ENCODE measurements at places on chromosomes 1 and 21.

GRCh38 chr1:151060007-151060656, at the start of gene MLLT11:
TSS of gene MLLT11 (plus strand) at chr1:151060397. CDS start at chr1:151067225, 6,828 bp downstream.
- no peak for DNase-seq

- DNase-seq: no peak
Measured at GRCh38 chr1:212158912-212159796, 123.6 kb downstream of the DTL start.

- no peak for DNase-seq
Measured at GRCh38 chr1:17365293-17365692, 6.7 kb upstream of the PADI6 start.

- DNase-seq: no peak
Measured at GRCh38 chr1:159959451-159959850, 5.4 kb upstream of the SLAMF9 start.

- no peak for DNase-seq
Measured at GRCh38 chr1:197100677-197101076, 33.6 kb upstream of the F13B start.

DNA sequence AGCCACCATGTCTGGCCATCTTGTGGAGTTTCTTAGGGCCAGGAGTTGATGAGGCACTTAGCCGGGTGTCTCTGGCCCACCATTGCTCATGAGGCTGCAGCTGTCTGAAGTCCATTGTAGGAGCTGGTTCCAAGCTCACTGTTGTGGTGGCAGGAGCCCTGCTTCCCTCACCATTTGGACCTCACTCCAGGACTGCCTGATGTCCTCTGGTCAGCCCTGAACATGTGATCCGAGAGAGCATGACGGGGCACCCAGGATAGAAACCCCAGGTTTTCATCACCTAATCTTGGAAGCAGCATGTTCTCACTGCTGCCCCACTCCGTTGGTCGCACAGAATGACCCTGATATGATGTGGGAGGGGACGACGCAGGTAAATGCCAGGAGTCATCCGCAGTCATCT, 56.2 kb upstream of the FAM3B start:
- DNase-seq: no peak

- no peak for DNase-seq
Measured at GRCh38 chr1:181079382-181079781, 9.1 kb upstream of the IER5 start.

GRCh38 chr21:31248598-31248997, 95.5 kb downstream of the TIAM1 start:
- no peak for DNase-seq

GRCh38 chr1:89361681-89362080, 2.2 kb upstream of the GBP6 start:
- DNase-seq: no peak

GRCh38 chr1:227952374-227953021, 4.8 kb upstream of the WNT9A start:
- DNase-seq: no peak

DNA sequence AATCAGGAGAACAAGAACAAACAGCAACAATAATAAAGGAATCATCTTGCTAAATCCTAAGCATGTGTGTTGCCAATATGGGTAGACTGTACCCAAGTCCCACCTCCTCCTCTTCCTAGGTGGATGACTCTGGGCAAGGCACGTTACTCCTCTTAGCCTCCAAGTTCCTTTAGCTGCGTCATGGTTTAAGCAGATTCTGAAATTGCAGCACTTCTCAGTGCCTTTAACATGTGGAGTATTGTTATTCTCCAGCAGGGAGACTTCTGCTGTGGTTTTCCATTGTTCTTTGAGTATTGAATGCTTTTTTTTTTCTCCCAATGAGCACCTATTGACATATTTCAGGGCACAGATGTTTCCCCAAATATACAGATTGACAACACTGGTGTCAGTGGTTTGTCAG, 15.5 kb downstream of the ARHGEF10L start:
- DNase-seq: no peak

- DNase-seq: no peak
Measured at GRCh38 chr1:7404046-7404742, 366.9 kb upstream of the VAMP3 start.

Data from esophagus squamous epithelium (tissue), 5 donors.